Dermis blood vessel endothelial cell (primary cell): ENCODE measurements at places on chromosomes 7 and 10. TPM values are rescaled to one million over a fixed set of nuclear protein-coding genes. Genes with fewer than 3 reads are reported as not detected.
A peak's percentile ranks its signal among the peaks of the same experiment; 100 is the strongest.

The MTPN gene
- total RNA-seq, result 101 and 171 TPM in 2 replicates

The LIPJ gene
- not detected in 2 replicates for total RNA-seq

The SNX10 gene
- total RNA-seq, result 8.4 and 9.4 TPM in 2 replicates

The CALCR gene
- total RNA-seq, result not detected in 2 replicates

The SOSTDC1 gene
- total RNA-seq, result 0.05 and 0.17 TPM in 2 replicates

The NKX1-2 gene
- total RNA-seq, result not detected in 2 replicates

The MMD2 gene
- not detected in 2 replicates for total RNA-seq

The NAT16 gene
- total RNA-seq, result not detected in 2 replicates

The CALML3 gene
- total RNA-seq, result not detected in 2 replicates

The CCDC172 gene
- not detected in 2 replicates for total RNA-seq

The ZNF775 gene
- total RNA-seq, result 8.1 and 9.7 TPM in 2 replicates

GRCh38 chr7:37424995-37425394 is 23.7 kb downstream of the ELMO1 start:
- DNase-seq, result no peak

GRCh38 chr7:7979558-7979957 is 11.0 kb downstream of the GLCCI1 start:
- no peak for DNase-seq

DNA sequence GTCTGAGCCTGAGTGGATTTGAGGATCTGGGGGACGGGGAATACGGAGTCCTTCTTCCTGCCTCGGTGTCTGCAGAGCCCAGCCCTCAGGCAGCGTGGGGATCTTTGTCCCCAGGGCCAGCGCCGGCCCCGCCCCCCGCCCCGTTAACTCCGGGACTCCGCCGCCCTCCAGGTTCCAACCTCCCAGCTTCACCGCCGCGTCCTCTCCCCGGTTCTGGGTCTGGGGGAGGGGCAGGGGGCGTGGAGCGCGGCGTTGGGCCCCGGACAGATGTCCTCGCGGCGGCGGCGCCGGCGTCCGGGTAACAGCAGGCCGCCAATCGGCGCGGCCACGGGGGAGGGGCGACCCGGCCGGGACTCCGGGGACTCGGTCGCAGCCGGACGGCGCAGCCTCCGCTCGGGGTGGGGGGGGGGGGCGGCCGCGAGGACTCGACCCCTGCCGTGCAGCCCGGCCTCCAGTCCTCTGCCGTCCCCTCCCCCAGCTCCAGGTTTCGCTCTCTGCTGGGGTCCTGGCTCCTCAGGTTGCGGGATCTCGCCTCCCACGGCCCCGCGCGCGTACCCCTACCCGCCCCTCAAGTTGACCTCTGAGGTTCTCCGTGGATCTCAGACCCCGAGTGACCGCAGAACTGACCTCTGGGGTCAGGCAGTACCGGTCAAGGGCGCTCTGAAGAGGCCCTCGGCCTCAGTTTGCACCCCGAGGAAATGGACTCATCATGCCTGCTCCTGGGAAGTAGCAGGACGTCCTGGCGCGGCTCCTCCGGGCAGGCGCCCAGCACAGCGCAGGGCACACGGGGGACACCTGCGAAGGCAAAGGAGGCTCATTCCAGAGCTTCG is 2.3 kb upstream of the ELFN1 start:
- DNase-seq, result no peak

GRCh38 chr7:112411186-112411795 is 39.0 kb upstream of the IFRD1 start:
- peak; percentile 80 for DNase-seq

DNA sequence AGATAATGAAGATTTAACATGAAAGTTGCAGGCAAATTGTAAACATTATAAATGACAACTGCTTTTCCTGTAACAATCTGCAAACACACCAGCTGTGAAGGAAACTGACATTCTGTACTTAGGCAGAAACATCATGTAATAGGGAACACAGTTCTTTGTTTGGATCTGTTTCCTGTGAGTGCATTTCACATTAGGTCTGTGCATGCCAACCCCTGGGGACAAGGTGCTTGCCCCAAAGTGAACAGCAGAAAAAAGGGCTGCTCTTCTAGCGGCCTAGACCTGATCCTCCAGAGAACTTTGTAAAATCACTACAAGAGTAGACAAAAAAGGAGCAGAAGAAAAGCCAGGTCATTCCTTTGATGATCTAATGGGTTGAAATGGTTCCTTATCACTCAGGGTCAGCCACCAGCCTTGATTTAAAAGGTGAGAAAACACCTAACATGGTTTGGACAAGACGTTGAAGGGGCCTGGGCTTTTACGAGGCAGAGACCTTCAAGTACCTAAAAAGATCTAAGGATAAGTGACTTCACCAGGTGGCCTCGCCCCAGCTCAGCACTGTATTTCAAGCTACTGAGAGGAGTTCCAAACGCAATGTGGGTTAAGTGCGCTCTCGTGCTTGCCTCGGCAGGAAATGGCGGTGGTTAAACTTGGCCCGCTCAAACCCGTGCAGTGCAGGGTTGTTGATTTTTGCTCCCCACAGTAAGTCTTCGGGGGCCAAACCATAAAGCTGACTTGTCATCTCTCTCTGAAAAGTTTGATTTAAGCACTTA is 249.7 kb downstream of the CREB5 start:
- DNase-seq, result peak; percentile 15

DNA sequence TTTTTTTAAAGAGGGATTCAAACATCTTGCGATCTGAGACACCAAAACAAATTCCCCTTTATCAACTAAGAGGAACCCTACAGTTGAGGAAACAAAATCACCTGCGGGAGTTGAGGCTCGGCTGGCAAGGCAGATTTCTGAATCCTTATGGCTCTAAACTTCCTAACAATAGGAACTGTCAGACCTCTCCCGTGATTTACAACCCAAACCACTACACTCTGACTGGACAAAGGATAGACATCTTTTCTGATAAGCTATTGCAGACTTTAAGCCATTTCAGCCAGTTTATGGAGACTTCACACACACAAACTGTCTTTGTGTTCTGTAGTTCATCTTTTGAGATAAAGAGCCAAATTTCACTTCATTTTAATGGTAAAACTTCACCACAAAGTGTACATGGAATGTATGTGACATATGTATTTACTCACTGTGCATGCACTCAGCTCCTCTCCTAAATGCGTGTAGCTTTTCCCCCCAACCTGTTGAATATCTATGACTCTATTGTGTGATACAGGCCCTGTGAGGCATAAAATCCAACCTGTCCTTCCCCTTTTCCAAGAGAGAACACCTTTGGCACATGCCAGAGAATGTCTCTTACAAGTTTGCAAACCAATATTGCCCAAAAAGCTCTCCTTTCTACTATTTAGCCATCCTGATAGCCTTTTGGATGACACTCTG is 15.4 kb upstream of the TSPAN13 start:
- no peak for DNase-seq

DNA sequence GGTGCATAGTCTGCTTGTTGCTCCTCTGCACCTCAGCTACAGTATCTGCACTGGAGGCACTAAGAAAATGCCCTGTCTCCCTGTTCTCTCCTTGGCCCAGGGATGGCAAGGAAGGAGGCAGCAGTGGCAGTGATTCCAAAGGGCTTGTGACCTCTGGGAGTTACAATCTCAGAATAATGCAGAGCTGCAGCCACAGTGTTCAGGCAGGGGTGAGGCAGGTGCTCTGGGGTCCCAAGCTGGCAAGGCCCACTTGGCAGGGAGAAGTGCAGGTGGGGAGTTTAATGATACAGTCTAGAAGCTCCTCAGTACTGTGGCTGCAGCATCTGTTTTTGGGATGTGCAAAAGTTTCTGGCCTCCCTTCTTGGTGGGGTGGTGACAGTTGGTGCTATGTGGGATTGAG is 456.4 kb downstream of the CCSER2 start:
- DNase-seq, result no peak

- DNase-seq, result no peak
Measured at GRCh38 chr7:134589491-134589941, 40.6 kb downstream of the AKR1B15 start.

- DNase-seq, result peak; percentile 44
Measured at GRCh38 chr7:157211690-157212089, 73.0 kb downstream of the UBE3C start.

GRCh38 chr7:41167836-41168235 is 535.1 kb downstream of the INHBA start:
- DNase-seq, result no peak

DNA sequence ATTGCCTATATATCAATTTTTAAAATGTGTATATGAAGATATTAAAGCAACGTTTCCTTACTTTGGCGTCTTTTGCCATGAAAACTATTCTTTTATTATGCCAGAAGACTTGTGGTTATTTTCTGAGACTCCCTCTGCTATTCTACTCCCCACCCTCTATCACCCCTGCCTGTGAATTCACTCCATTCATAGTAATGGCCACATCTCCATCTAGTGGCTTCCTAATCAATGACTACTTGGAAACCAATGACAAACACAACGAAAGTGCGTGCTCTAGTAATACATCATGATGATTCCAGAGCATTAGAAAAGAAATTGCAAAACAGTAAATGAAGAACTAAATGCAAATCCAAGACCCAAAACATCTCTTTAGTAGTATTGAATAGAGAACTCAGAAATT is 186.7 kb upstream of the HGF start:
- DNase-seq, result peak; percentile 79

GRCh38 chr7:106736508-106737201 is 75.7 kb upstream of the CCDC71L start:
- peak; percentile 90 for DNase-seq

GRCh38 chr10:51075043-51075872 is 971 bp downstream of the PRKG1 start:
- no peak for DNase-seq

- DNase-seq, result no peak
Measured at GRCh38 chr10:110269374-110270318, 35.1 kb downstream of the SMNDC1 start.

GRCh38 chr7:134527979-134528371 is 608 bp downstream of the AKR1B10 start:
- no peak for DNase-seq
